Activated CD4-positive, alpha-beta T cell treated with anti-CD3 and anti-CD28 coated beads for 4 hours (primary cell): ENCODE measurements at places on chromosomes 11 and 22.

DNA sequence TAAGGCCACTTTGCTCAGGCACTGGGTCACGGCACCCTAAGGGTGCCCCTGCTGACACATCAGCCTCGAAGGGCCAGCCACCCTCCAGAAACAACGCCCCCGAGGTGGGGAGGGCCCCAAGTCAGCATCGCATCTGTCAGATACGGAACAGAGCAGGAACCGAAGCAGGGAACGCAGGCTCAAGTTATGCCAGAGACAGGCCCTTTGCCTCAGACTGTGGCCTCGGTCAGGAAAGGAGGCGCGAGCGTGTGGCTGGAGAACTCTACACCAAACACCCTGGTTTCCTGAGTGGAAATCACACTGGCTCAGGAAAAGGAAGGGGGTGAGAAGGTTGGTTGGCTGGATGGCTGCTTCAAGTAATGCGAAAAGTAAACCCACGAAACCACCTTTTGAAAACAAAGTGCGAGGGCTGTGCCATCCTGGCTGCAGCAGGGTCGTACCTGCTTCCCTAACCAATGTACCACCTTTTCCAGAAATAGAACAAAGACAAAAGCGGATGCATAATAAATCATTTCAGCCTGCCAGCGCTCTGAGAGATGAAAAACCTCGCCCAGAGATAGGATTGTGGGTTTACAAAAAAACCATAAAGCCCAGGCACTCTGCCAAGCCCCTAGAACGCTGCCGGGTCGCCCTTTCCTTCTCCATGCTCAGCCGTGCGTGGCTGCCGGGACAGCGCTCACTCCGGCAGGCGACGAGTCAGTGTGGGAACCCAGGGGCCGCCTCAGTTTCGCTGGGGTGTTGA is 38.6 kb downstream of the TRMU start:
- no peak for DNase-seq

GRCh38 chr11:19931771-19932369 is 219.2 kb downstream of the NAV2 start:
- no peak for DNase-seq

DNA sequence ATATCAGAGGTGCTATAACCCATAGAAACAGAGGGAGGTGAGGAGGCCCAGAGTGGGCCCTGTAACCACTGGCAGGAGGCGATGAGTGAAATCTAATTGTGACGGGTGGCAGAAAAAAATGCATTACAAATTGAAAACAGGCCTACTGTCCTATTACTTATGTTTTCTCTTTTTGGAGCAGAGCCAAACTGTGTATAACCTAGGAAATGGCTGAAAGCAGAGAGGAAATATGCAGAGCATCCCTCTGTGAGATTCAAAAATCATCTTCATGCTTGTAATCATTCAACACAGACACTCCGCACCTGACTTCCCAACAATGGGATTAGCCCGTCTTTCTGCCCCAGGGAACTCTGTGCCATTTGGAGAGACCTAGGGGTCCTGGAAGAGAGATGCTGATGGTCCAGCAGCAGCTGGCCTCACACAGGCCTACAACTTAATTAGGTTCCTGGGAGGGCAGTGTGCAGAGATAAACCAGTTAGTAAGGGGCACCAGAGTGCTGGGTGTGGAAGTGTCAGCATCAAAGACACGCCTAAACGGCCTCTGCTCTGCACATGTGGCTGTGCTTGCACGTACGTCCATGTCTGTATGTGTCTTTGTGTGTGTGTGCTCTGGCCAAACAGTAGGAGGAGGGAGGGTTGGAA is 41.8 kb downstream of the MAP6 start:
- DNase-seq, result no peak

DNA sequence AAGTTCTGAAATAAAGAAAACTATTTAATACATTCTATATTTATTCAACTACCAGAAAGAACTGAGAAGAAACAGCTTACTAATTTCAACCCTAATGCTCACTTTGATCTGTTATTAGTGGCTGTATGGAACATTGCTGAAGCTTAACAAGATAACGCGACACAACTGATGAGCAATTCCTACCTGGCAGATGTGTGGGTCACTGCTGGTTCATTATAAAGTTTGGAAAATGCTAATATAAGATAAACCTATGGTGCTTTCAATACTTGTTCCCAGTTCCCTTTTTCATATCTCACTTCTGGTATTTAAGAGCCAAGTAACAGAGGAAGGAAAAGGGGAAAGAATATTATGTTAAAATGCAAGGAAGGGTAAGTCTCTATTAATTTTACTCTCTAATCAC is 10.5 kb downstream of the CTSC start:
- no peak for DNase-seq

DNA sequence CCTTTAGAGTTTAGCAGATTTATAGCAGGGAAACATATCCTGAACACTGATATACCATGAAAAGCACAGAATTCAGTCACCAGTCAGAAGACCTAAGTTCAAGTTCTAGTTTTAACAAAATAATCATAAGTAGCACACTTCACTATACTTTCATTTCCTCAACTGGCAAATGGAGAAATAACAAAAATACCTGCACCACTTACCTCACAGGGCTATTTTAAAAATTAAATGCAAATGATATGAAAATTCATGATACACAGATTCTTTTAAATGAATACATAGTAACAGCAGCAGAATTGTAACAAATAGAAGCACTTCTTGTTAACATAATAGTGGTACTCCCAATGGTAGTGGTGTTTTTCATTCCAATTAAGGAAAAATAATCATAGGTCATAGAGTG is 139.0 kb downstream of the FCHSD2 start:
- no peak for DNase-seq

- no peak for DNase-seq
These were observed 642.4 kb upstream of the API5 start for GRCh38 chr11:42669248-42669976.

DNA sequence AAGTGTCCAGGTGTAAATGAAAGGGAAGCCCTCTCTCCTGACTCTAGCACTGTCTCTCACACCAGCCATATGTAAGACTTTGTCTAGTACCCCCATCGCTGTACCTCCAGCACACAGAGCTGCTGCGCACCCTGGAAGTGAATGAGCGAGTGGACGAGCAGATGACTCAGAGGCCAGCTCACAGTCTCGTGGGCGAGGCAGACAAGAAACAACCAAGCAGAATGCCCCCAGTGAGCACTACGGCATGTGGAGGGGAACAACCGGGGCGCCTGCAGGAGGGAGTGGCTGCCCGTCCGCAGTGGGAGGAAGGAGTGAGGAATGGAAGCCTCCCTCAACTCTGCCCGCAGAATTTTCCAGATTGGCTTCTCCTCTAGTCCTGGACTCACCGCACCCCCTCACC is 46.4 kb downstream of the MCM5 start:
- DNase-seq, result no peak

DNA sequence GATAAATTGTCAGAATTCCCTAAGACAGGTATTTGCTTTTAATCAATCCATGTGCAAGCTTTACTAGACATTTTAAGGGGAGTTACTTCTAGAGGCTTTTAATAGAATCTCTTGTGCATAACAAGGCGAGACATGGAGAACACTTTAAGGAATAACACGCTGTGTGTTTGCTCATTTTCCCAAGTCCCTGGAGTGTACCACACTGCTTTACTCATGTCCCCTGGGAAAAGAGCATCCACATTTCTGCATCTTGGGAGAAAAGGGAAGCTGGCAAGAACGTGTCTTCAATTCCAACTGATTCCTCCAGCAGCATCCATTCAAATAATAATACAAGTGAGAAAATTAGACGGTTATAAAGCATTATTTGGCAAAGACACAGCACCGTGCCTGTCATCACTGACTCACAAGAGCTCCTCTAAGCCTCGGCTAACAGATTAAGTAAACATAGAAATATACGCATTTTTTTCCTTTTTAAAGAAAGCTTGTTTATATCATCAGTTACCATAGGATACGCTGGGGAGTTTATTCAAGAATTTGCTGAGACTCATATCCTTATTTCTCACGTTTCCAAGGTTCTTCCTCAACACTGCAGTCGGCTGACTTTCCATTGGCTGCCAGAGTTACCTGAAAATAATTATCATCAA is 121.5 kb downstream of the CD44 start:
- no peak for DNase-seq

DNA sequence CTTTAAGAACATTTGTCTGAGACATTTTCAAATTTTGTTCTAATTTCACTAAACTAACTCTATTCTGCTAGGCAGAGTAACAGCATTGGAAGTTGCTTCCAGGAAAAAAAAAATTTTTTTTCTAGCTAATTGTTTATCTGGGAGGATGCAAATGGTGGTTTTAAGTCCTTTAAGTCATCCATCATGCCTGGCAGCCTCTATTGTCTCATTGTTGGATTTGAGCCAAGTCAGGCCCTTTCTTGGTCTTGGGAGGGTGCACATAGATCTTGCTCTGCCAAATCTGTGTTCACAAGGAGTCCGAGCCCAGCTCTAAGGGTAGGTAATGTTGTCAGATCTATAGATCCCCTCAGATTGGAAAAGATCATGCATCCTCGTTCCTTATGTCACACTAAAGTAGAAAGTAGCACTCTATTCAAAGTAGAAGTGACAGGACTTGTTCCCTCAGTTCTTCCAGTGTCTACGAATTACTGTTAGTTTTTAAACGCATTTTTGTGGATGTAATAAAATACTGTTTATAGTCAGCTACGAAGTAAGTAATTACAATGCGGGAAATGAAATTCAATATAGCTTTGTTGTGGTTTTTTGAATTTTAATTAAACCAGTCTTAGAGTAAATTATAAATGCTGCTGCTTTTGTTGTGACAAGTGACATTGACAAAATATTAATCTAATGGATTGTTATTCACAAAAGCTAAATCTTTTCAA is 166.0 kb upstream of the RASSF10 start:
- DNase-seq, result no peak

- DNase-seq, result no peak
These were observed 19.9 kb upstream of the CCDC86 start for GRCh38 chr11:60821827-60822599.

DNA sequence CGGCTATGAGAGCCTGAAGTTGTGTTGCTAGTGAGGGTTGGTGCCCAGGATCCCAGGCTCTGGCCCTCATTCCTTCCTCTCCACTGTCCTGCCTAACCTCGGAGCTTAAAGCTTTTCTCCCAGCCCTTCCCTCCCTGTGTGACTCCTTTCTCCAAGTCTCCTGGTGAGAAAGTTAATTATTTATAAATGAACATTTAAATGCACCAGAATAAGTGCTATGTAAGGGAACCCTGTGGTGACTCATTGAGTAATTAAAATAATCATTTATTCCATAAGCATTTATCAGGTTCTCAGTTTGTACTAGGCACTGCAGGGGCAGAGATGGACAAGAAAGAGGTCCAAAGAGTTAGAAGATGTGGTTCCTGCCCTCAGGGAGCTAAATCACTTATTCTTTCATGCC is 89.1 kb upstream of the ISX start:
- no peak for DNase-seq

- peak; percentile 17 for DNase-seq
These were observed 63.5 kb downstream of the FAM83F start for GRCh38 chr22:40058265-40058664.

- no peak for DNase-seq
These were observed 497.8 kb downstream of the MN1 start for GRCh38 chr22:27303718-27304117.

GRCh38 chr11:13316528-13316961 is 39.0 kb downstream of the BMAL1 start:
- DNase-seq, result no peak

DNA sequence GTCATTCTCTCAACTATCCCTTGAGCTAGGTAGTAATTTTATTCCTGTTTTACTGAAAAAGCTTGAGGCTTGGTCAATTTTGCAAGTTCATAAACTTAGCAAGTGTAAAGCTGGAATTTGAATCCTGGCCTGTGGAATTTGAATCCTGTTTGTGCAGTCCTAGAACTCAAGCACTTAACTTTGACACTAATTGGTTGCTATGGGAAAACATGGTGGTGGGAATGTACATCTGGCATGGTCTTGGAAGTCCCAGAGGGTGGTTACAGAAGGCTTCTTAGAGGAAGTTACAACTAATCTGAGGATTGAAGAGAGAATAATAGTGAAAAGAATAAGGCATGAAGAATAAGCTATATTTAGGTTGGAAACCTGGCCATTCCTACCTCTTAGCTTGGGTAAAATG is 66.5 kb upstream of the LIN7C start:
- DNase-seq, result no peak

DNA sequence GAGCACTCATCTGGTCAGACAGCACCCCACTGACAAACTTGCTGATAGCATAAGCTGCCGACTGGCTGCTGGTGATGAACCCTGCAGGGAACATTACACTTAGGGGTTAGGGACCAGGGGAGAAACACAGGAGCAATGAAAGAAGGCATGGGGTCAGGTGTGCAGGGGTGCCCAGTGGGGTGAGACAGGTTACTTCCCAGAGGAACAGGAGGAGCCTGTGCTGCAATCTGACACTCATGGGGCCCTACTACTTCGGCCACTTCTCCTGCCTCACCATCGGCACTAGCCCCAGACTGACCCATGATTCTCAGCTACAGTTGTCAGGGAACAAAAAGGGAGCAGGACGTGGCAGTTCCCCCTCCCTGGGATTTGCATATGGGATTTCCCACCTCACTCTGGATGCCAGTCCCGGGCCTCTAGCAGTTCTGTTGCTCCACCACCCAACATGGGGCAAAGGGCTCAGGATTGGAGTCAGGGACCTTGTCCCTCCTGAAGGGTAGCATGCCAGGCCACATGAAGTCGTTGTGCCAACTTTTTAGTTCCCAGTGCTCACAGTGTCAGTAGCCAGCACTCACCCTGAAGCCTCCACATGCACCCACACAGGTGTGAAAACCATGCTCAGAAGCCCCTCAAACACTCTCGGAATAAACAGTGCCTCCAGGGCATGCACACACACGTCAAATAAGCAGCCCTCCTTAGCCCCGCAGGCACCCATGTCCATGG is 2.2 kb downstream of the SLC37A4 start:
- DNase-seq, result no peak

DNA sequence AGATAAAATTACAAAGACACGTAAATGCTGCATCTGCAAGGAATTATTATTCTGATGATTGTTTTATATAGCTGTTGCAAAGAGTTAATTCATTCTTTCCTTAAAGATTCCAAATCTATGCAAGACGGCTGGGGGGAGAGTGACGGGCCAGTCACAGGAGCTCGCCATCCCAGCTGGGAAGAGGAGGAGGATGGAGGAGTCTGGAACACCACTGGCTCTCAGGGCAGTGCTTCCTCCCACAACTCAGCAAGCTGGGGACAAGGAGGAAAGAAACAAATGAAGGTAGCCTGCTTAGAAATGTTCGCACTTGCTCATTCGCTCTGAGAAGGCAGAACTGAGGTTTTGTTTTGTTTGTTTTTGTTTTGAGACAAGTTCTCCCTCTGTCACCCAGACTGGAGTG is 73.0 kb upstream of the ADSL start:
- no peak for DNase-seq

DNA sequence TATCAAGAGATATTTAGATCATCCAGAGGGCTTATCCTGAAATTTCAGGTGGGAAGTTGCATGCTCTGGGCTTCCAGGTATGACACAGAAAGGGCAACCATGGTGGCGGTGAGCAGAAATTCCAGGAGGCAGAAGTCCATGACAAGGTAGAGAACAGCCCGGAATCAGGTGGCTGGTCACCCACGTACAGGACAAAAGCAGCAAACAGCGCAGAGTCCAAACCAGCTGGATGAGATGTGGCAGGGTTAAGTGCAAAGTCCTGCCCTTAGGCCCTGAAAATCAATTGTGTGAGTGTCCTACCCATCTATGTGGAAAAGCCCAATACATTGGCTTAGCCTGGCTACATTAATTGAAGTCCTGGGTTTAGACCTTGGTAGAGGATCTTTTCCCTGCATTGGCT is 11.6 kb downstream of the PPFIBP2 start:
- no peak for DNase-seq
